ENCODE measurements at places on chromosomes 11 and 22.
A peak's percentile ranks its signal among the peaks of the same experiment; 100 is the strongest.

- no peak for DNase-seq
Measured at GRCh38 chr11:76148941-76149613, 57.2 kb downstream of the WNT11 start.

DNA sequence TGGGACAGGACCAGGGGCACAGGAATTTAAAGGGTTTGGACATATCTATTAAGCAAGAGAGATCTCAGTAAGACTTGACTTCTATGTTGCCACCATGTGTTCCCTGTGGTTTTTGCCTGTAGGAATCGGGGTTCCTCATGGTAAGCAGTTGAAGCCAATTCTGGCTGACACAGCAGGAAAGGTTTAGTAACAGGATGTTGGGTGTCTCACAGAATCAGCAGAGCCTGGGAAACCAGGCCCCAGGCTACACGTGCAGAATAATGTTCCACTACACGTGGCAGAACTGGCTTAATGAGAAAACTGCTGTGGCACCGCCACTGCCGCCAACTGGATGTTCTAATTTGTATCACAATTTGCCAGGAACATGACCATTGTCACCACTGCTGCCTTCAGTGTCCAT is 264.6 kb upstream of the PLET1 start:
- no peak for DNase-seq

GRCh38 chr11:121082670-121083069 is 18.4 kb upstream of the TECTA start:
- no peak for DNase-seq

GRCh38 chr11:112115386-112115785 is 28.7 kb downstream of the SDHD start:
- no peak for DNase-seq

DNA sequence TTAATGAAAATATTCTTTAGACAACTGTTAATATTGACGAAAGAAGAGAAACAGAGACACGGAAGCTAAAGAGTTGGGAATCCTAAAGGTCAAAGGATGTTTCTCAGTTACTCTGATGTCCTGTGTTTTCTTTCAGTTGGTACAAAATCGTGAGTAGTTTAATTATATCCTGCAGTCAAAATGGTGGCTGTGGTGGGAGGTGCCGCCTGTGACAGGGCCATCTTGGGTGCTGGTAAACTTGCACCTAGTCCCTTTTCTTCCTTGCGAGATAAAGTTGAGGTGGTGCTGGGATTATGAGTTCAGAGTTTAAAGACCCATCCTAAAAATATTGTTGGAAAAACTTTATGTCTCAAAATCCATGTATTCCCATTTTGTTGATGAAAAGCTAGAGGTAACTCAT is 2.2 kb downstream of the CECR2 start:
- DNase-seq: no peak

DNA sequence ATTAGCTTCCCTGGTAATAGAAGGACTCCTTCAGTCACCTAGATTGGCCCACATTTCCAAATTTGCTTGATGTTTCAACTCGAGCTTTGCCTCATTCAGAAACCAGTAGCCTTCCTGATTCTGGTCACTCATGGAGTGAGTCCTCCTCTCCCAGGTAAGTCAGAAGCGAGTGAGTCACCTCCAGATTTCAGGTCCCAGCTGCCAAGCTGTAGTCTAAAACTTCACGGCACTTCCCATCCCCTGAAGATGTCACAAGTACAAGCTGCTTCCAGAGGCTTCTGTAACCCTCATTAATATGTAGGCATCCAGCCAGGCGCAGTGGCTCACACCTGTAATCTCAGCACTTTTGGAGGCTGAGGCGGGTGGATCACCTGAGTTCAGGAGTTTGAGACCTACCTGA is 23.5 kb downstream of the ARHGAP8 start:
- DNase-seq: no peak

GRCh38 chr11:74171630-74171968 is 510 bp downstream of the PPME1 start:
- DNase-seq: no peak

GRCh38 chr11:117641008-117641915 is 155.8 kb downstream of the DSCAML1 start:
- no peak for DNase-seq

DNA sequence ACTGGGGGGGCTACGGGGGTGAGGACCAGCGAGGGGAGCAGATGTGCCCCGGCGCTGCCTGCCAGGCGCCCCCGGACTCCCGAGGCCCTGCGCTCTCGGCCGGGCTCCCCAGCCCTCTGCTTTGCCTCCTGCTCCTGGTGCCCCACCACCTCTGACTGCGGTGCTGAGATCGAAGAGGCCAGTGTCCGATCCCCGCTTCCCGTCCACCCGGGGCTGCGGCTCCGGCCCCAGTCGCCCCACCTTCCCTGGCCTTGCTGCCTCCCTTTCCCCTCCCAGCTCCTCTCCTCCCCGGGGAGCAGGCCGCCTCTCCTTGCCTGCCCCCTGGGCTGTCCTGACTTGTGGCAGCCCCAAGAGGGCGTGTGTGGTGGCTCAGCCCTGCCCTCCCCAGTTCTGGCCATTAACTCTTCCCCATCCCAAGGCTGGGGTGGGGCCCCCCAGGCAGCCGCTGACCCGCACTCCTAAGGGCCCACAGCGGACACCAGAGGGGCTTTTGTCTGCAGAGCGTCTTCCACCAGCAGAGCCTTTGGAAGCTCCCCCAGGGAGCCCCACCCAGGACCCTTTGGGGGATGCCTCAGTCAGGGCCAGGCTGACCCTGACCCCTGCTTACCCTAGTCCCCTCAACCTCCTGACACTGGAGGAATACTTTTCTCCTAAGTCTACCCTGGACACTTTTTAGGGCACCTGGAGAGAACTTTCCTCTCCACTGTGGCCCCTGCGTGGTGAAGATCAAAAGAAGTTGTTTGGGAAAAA is 16.6 kb downstream of the RTN4RL2 start:
- peak; percentile 14 for DNase-seq

- no peak for DNase-seq
Measured at GRCh38 chr22:35749808-35750207, 32.1 kb downstream of the APOL5 start.

DNA sequence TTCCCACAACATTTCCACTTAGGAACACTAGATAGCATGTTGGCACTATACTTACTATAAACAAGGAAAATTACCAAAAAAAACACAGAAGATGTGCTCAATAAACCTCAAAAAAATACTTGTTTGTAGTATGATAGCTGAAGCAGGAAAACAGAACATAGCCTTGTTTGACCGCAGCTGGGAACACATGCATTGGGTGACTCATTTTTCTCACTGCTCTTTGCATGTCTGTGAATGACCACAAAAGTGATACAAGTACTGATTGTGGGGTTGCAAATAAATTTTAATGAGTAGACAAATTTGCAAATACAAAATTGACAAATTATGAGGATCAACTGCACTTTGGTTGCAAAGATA is 22.8 kb upstream of the GUCY1A2 start:
- DNase-seq: no peak

- DNase-seq: no peak
Measured at GRCh38 chr11:81245791-81246190, 1487.9 kb downstream of the FAM181B start.

Measured in activated naive CD4-positive, alpha-beta T cell (primary cell).